ENCODE measurements at places on chromosomes 3 and 15. TPM values are rescaled to one million over a fixed set of nuclear protein-coding genes. Genes with fewer than 3 reads are reported as not detected.

DNA sequence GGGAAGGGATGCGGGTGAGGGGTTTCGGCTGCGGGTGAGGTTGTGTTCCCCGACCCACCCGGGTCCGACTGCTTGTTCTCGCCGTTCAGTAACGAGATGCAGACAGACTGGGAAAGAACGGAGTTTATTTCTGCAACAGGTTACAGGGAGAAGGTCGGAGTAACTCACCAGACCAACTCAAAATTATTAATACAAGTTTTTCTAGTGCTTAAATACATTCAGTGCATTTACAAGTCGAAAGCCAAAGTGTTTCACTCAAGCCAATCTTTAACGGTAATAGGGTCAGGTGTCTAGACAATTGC is 492 bp upstream of the HIGD1A start:
- H3K36me3 ChIP-seq: peaks cover 32% of the 10 kb centered on the region
- peak overlapping the region; percentile 100 for H3K4me3 ChIP-seq
- H3K4me1 ChIP-seq: peaks cover 8% of the 10 kb centered on the region
- H3K27me3 ChIP-seq: no peaks in the 10 kb centered on the region
- H3K27ac ChIP-seq: no peak overlapping the region
- no peak for DNase-seq

DNA sequence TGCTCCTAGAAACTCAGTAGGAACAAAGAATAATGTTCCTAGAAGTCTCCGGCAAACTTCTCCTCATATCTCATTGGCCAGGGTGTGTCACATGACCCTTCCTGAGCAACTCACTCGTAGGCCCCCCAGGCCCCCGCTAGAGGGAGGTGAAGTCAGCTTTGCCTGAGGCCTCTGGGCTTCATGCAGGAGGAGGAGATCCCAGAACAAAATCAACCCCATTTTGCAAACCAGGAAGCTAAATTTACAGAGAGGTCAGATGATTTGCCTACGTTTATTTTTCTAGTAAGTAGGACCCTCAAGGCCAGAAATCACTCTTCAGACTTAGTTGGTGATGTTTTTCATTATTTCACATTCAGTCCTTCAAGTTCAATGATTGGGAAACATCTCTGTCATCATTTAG is 99.1 kb downstream of the SSR3 start:
- no peak overlapping the region for H3K27ac ChIP-seq
- H3K4me1 ChIP-seq: no peaks in the 10 kb centered on the region
- peak; percentile 83 for DNase-seq
- H3K27me3 ChIP-seq: no peaks in the 10 kb centered on the region
- H3K4me3 ChIP-seq: no peak overlapping the region

DNA sequence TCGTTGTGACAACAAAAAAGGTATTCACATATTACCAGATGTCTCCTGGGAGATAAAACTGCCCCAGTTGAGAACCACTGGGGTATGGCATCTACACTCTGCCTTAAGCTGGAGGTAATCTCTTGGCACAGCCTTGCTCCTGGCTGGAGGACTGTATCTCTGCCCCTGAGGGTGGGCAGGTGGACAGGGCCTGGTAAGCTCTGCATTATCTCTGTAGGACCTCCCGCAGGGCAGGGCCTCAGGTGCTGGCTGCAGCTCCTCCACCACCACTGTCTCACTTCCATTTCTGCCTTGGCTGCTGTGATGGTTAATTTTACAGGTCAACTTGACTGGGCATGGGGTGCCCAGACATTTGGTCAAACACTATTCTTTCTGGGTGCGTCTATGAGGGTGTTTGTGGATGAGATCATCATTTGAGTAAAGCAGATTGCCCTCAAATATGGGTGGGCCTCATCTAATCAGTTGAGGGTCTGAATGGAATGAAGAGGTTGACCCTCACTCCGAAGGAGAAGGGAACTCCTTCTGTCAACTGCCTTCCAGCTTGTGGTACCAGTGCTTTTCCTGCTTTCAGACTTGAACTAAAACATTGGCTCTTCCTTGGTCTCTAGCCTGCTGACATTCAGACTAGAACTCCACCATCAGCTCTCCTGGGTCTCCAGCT is 9.8 kb upstream of the RHCG start:
- peaks cover 7% of the 10 kb centered on the region for H3K27me3 ChIP-seq
- H3K4me1 ChIP-seq: no peaks in the 10 kb centered on the region
- no peak overlapping the region for H3K4me3 ChIP-seq
- no peak for DNase-seq

DNA sequence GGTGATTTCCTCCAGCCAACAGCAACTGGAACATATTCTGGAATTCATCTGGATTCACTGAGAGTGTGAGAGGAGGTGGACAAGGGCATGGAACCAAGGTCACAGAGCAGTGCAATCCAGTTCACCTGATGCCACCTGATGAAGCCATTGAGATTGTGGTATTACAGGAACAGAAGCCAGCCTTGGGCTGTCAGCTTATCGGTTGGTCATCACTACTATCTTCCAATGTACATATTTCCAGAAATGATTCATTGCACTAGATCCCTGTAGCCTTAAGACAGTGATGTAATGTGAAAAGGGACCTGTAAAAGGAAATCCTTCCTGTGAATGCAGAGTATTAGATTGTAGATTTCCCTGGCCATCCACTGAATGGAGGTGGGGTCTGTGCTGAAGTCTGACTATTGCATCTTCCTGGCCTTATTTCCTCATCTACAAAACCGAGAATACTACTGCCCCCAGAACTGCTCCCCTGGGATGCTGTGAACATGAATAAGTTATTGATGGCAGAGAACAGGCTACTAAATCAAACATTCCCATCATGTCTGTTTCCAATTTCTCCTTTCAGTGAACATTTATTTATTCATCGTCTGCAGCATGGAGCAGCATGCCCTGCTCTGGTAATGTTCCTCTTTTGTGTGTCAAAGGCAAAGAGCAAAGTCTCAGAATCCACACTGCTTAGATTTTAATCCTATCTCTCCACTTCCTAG is 47.4 kb upstream of the TPM1 start:
- no peak overlapping the region for H3K4me3 ChIP-seq
- H3K27me3 ChIP-seq: no peaks in the 10 kb centered on the region
- no peaks in the 10 kb centered on the region for H3K36me3 ChIP-seq
- DNase-seq: no peak
- no peak overlapping the region for H3K27ac ChIP-seq
- H3K4me1 ChIP-seq: peaks cover 10% of the 10 kb centered on the region

DNA sequence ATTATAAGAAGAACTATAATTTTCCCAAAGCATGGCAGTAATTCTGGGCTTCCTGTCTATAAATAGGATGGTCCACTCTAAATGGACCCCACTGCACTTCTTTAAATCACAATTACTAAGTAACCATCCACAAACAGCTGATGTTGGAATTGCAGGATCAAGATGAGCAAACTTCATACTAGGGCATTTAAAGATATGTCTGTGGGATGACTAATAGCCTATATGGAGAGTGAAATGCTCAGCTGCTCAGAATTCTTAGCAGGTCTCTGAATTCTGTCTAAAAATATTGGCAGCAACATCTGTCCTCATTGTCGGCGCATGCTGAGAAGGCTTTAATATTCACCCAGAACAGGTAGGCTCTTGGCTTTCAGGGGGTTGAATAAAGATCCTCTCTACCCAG is 140.4 kb downstream of the SATB1 start:
- no peaks in the 10 kb centered on the region for H3K27me3 ChIP-seq
- no peaks in the 10 kb centered on the region for H3K36me3 ChIP-seq
- H3K27ac ChIP-seq: no peak overlapping the region

Gene CILP
- not detected for total RNA-seq

Gene P2RY12
- not detected for total RNA-seq

DNA sequence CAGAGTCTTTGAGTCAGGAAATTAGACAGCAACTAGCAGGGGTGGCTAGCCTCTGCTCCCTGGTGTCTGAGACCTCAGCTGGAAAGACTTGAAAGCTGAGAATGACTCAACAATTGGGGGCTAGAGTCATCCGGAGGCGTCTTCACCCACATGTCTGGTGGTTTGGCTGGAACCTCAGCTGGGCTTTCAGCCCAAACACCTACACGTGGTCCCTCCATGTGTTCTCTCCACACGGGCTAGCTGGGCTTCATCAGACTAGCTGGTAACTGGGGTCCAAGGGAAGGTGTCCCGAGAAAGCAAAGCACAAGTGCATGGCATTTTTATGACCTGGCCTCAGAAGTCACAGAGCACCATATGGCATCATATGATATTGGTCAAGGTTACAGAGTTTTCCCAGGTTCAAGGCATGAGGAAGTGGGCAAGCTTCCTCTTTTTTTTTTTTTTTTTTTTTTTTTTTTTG is 19.9 kb upstream of the ABHD2 start:
- H3K4me3 ChIP-seq: no peak overlapping the region
- H3K36me3 ChIP-seq: no peaks in the 10 kb centered on the region
- DNase-seq: no peak
- H3K27ac ChIP-seq: no peak overlapping the region

- peaks cover 10% of the 10 kb centered on the region for H3K4me1 ChIP-seq
- H3K36me3 ChIP-seq: no peaks in the 10 kb centered on the region
- peak; percentile 23 for DNase-seq
- H3K27me3 ChIP-seq: peaks cover 11% of the 10 kb centered on the region
- H3K27ac ChIP-seq: no peak overlapping the region
Measured at GRCh38 chr15:70533931-70534742, 229.2 kb downstream of the UACA start.

- H3K4me3 ChIP-seq: no peak overlapping the region
- H3K27ac ChIP-seq: no peak overlapping the region
- H3K4me1 ChIP-seq: no peaks in the 10 kb centered on the region
- no peaks in the 10 kb centered on the region for H3K27me3 ChIP-seq
- no peak for DNase-seq
Measured at GRCh38 chr3:165217739-165218138, 21.6 kb upstream of the SLITRK3 start.

All from endodermal cell (in vitro differentiated cells).